Lung microvascular endothelial cell (primary cell): ENCODE measurements at places on chromosomes 7 and 10. TPM values are rescaled to one million over a fixed set of nuclear protein-coding genes. Genes with fewer than 3 reads are reported as not detected.

DNA sequence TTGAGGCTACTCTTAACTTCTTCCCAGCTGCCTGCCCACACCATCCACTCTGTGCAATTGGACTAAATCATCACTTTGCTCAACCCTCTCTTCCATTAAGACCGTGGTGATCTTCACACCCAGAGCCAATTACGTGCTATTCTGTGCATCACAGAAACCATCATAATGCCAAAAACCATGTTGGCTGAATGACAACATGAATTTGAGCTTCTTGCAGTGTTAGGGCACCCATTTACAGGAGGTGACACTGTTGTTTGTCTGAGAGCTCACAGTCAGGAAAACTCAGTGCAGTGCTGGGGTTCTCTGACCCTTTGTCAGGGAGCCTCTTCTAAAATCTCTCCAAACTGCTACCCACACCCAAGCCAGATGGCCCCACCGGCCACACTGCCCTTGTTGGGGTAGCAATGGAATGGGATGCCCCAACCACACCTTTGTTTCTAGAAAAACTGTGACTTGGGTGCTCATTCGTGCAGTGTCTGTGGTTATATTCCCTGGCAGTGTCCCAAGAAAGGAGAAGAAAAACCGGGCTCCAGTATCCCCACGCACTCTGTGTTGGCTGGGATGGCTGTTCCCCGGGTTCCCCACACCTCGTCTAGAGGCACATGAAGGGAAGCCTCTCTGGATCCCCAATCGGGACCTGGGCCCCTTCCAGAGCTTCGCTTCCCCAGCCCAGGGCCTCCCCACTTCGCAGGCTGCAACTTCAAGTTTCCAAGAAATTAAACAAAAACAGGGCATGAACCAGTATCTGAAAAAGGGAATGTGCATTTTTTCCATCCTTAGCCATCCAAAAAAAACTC, 2.0 kb upstream of the TNS3 start:
- DNase-seq = no peak

DNA sequence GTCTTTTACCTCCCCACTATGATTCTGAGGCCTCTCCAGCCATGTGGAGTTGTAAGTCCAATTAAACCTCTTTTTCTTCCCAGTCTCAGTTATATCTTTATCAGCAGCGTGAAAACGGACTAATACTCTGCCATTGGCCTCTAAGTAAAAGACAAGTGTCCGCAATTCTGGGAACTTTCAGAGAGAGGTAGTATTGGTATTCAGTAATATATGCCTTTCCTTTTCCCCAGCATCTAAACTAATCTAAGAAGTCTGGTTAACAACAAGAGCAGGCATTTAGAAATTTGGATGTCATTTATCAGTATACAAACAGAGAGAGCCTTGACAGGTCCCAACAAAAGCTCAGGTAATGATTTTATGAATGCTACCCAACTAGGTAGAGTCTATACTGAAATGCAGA, 95.2 kb downstream of the ATE1 start:
- DNase-seq = no peak

DNA sequence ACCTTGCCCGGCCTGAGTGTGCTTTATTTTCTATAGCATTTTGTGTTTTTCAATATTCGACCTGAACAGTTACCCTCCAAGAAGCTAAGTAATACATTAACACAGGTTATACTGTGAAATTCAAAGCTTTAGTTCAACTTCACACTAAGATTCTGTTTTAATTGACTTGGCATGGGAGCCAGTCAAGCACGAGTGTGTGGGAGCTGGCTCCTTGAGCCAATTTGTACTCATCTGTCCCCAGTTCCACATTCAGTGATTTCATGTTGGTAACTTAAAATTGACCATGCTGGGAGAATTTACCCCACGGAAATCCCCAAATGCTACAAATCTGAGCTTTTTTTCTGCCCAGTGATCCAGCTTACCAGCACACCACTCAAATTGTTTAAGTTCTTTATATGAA, 20.3 kb downstream of the TSPAN12 start:
- no peak for DNase-seq

- no peak for DNase-seq
These were observed 18.1 kb upstream of the ARHGAP22 start for GRCh38 chr10:48623009-48623408.

DNA sequence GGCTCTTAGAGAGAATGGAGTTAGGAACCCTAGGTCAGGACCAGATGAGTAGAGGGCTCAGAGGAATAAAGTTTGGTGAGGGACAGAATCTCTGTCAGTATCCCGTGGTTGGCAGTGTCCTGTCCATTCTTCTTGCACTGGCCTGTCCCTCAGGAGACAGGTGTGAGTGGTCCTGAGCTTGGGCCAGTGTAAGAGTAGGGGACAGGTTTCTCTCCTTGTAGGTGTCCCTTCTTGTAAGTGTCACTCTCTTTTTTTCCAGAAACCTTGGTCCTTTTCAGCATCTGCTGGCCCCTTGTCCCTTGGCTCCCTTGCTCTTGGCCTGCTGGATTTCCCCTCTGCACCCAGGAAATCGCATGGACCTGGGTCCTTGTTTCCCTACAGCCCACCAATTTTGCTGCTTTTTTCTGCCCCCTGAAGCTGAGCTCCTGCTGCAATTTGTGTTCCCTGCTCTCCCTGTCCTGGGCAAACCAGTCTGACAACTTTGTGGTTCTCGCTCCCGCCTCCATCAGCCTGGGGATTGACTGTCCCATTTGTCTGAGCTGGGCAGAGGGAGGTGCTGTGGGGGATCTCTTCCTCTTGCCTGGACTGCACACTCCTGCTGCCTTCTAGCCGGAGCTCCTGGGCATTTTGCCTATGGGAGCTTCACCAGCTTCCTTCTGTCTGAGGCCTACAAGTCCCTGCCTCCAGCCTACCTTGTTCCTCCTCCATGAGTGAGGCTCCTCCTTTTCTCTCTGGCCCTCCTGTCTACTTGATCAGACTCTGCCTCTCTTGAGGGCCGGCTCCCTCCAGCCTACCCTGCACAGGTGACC, 6.5 kb downstream of the TSPAN14 start:
- peak; percentile 40 for DNase-seq

GRCh38 chr10:3208481-3209406, 36.2 kb upstream of the PITRM1 start:
- no peak for DNase-seq

GRCh38 chr7:95546647-95547046, 49.7 kb downstream of the PDK4 start:
- no peak for DNase-seq

DNA sequence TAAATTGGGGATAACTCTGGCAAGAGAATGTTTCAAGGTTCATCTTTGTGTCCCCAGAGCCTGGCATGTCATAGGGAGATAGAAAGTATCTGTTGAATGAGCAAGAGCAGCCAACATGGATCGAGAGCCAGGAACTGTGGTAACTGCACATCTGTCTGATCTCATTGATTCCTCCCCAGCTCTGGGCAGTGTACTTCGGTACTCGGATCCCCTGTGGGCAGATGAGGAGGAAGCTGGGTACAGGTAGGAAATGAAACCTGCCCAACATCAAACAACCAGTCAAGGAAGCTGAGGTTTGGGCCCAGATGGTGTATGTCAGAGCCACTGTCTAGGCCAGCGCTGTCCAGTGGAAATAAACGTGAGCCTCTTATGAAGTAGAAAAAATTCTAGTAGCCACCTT, 76.4 kb downstream of the GRK5 start:
- DNase-seq = no peak

GRCh38 chr7:133303931-133304330, 51.1 kb downstream of the EXOC4 start:
- DNase-seq = no peak

DNA sequence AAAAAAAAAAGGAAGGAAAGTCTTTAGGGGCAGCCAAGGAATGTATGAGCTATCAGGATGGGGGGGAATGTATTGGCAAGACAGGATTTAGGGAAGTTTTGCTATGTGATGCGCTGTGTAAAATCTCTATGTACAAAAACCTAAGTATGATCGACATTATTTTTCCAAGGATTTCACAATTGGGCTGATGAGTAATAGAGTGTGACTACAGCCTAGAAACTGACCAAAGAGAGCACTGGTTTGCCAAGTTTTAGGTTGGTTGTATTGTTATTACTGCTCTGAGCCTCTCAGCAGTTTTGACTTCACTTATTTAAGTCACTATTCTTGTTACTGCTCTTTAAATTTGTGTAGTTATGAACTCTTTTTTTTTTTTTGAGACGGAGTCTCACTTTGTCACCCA, 107.3 kb downstream of the NRCAM start:
- peak; percentile 40 for DNase-seq

- no peak for DNase-seq
These were observed 19.4 kb downstream of the ACSL5 start for GRCh38 chr10:112393341-112393740.

GRCh38 chr10:111739125-111739873, 444.3 kb downstream of the GPAM start:
- DNase-seq = no peak

DNA sequence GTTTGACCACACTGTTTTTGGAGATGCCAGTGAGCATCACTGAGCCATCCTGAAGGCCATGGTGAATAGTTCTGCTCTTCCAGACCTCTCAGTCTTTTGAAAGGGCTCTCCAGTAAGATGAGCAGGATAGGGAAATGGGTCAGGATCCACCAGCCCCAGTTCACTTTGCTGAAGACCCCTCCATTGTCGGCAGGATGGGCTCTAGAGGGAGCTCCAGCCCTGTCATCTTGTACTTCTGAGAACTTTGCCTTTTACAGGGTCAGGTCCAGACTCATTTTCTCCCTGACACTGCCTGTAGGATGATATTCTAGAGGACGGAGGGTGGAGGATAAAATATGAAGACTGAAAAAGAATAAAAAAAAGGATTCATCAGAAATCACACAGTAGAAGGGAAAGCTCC, 13.1 kb downstream of the LHFPL3 start:
- peak; percentile 39 for DNase-seq

GRCh38 chr7:100098913-100099312, 2.3 kb downstream of the MCM7 start:
- no peak for DNase-seq

DNA sequence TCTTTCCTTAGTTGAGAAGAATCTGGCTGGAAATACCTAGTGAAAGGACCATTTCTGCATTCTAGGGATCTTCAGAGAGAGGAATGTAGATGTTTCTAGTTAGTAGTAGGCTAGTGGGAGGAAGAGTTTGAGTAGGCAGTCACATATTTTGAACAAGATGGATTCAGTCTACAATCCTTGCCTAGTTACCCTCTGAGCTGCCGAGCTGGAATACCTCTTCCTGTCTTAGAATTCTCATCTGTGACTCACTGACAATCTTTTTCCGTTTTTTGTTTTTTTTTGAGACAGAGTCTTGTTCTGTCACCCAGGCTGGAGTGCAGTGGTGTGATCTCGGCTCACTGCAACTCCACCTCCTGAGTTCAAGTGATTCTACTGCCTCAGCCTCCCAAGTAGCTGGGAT, 30.7 kb upstream of the PLPP4 start:
- no peak for DNase-seq

DNA sequence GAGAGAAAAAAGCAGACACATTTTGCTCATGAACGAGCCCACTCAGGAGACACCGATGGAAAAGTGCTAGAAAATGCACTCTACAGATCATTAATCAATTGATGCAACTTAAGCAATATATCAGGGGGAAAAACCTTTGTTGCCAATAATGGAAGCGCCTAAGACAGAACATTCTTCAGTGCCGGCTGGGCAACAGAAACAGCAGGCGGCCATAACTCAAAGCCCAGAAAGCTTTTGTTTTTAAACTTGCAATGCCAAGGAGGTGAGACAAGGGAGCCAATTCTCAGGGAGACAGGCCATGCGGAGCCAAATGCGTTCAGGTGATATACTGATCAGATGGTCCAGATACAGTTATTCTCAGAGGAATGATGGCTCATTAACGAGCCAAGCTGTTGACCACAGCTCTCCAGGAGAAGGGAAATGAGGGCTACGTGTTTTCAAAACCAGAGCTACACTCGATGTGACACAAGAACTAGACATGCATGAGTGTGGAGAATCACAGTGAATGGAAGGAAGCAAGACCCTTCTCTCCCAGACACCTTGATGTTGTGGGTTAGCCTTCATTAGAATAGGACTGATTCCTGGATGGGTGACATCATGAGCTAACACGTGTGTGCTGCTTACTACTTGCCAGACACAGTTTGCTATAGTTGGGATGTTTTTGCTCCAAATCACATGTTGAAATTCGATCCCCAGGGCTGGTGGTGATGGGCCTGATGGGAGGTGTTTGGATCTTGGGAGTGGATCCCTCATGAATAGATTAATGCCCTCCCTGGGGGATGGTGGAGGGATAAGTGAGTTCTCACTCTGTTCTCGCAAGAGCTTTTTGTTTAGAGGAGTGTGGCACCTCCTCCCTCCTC, 79.1 kb upstream of the KCNMA1 start:
- DNase-seq = no peak

DNA sequence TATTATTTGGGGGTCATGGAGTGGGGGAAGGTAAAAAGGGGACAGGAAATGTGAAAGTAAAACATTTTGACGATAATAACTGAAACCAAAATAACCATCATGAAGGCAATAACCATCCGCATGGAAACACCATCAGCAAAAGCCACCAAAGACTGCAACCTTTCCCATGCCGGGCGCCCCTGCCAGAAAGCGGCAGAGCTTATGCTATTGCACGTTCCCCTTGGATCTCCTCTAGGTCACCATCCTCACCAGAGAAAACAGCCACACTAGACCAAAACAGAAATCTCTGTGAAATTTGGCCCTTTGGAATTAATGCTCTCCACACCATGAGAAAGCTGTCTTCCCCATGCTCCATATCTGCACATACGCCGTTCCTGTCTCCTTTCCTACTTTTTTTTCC, 31.1 kb downstream of the DRGX start:
- DNase-seq = no peak

- DNase-seq = peak; percentile 54
These were observed 96.9 kb downstream of the UBE3C start for GRCh38 chr7:157235357-157236333.

- peak; percentile 81 for DNase-seq
These were observed at the start of the genes MRPL43 and TWNK for GRCh38 chr10:100986952-100987684. TSS of gene MRPL43 (minus strand) at chr10:100987497. CDS start at chr10:100987443, 54 bp downstream. TSS of gene TWNK (plus strand) at chr10:100987543. CDS start at chr10:100988211, 668 bp downstream.

DNA sequence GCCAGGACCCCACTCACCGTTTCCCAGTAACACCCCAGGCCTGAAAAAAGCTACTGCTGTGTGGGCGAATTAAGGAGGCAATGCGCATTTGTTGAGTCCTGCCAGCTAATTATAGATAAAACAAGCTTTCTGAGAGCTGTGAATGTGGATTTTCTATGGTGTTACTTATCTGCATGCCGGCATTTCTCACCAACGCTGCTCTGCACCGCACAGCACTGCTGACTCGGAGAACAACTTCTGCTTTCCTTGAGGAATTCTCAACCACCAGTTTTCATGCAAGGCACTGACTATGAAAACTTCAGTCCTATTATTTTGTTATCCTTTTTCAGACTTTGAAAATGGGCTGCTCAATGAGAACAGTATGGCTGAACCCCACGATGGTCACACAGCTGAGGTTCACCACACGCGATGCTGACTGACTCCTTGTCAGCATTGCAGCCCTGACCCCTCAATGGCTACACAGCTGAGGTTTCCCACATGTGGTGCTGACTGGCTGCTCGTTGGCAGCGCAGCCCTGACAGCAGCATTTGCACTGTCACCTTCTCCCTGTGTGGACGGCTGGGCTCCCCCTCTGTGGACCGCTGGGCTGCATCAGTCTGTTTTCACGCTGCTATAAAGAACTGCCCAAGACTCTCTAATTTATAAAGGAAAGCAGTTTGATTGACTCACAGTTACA, 190.6 kb downstream of the DIP2C start:
- DNase-seq = no peak

The CDH23 gene
- under 0.01 TPM in 1 of 2 replicates, not detected in the other for total RNA-seq

The LOXL4 gene
- under 0.01 and 0.87 TPM in 2 replicates for total RNA-seq

The NKX2-3 gene
- total RNA-seq = not detected in 2 replicates

The DHTKD1 gene
- 15.0 and 27.8 TPM in 2 replicates for total RNA-seq

The NEUROD6 gene
- not detected in 2 replicates for total RNA-seq

The BTBD16 gene
- total RNA-seq = under 0.01 TPM in 1 of 2 replicates, not detected in the other

The ZNHIT1 gene
- total RNA-seq = 74.6 and 82.6 TPM in 2 replicates

The PILRA gene
- 0.20 and 0.22 TPM in 2 replicates for total RNA-seq

The DDC gene
- total RNA-seq = not detected in 2 replicates

The CRYGN gene
- total RNA-seq = not detected in 2 replicates

The CPA1 gene
- not detected in 2 replicates for total RNA-seq
